ENCODE measurements at places on chromosomes 3 and 15. TPM values are rescaled to one million over a fixed set of nuclear protein-coding genes. Genes with fewer than 3 reads are reported as not detected.
A peak's percentile ranks its signal among the peaks of the same experiment; 100 is the strongest.

RPL4 gene
- total RNA-seq = 3,031 TPM

- peaks cover 23% of the 10 kb centered on the region for H3K27me3 ChIP-seq
- no peaks in the 10 kb centered on the region for H3K36me3 ChIP-seq
- no peak overlapping the region for H3K27ac ChIP-seq
- H3K4me1 ChIP-seq = peaks cover 8% of the 10 kb centered on the region
- DNase-seq = no peak
Measured at GRCh38 chr15:100757661-100758060, 122.0 kb upstream of the ALDH1A3 start.

DNA sequence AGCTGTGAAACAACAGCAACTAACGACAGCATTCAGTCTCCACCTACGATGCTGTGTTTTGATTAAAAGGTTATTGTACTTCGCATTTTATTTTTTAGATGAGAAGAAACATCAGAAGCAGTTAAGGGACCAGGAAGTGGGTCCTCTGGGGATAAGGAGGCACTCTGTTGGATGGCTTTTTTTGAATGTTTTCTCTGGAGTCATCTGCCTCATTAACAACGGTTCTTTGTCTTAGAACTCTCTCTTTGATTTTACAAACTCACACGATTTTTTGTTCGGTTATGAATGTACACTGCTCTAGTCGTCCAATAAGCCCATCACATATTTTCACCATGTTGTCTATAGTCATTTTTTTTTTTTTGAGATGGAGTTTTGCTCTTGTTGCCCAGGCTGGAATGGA lies 36.0 kb upstream of the ARPIN start:
- no peak overlapping the region for H3K27ac ChIP-seq
- H3K36me3 ChIP-seq = no peaks in the 10 kb centered on the region
- H3K27me3 ChIP-seq = no peaks in the 10 kb centered on the region
- no peak for DNase-seq

DNA sequence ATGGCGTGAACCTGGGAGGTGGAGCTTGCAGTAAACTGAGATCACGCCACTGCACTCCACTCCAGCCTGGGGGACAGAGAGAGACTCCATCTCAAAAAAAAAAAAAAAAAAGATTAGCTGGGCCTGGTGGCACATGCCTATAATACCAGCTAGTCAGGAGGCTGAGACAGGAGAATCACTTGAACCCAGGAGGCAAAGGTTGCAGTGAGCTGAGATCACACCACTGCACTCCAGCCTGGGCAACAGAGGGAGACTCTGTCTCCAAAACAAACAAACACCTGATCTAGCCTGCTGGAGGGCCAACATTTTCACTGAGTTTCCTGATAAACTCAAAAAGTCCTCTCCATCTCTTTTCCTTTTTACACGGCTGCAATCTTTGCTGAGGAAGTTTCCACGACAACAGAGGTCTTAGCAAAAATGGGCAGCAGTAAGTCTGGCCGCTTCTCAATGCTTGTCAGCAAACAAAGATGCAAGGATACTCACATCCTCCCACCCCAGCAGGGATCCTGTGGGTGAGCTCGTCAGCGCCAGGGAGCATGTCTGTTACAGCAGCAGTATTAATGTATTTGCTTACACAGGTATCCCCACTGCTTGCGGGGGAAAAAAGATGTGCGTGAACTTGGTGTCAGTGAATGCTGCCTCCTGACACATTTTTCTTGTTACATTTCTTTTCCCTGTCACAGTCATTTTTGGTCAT lies 21.0 kb upstream of the CCDC174 start:
- peaks cover 4% of the 10 kb centered on the region for H3K4me1 ChIP-seq
- no peak overlapping the region for H3K27ac ChIP-seq
- H3K4me3 ChIP-seq = no peak overlapping the region
- no peaks in the 10 kb centered on the region for H3K36me3 ChIP-seq

DNA sequence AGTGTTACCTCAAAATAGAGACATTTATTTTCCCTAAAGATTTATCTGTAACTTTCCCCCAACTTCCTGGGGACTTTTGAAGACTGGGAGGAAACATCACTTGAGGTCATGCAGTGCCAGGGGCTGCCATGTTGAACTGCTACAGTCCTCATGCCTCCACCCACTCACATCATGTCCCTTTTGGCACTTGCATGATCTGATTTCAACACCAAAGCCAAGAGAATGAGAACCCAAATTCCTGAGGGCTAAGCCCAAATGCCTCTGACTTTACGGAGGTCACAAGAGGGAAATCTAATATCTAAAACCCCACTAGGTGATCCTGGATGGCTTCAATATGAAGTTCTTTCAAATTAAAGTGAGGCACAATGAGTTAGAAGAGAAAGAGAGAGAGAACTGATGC lies 213.1 kb downstream of the NTRK3 start:
- H3K36me3 ChIP-seq = no peaks in the 10 kb centered on the region
- no peak overlapping the region for H3K27ac ChIP-seq
- peaks cover 1% of the 10 kb centered on the region for H3K27me3 ChIP-seq
- H3K4me1 ChIP-seq = no peaks in the 10 kb centered on the region
- H3K4me3 ChIP-seq = no peak overlapping the region

- peak overlapping the region; percentile 67 for H3K4me3 ChIP-seq
- peaks cover 19% of the 10 kb centered on the region for H3K36me3 ChIP-seq
- DNase-seq = peak; percentile 84
- peaks cover 57% of the 10 kb centered on the region for H3K4me1 ChIP-seq
- peak overlapping the region; percentile 88 for H3K27ac ChIP-seq
Measured at GRCh38 chr15:40847223-40847961, 3.5 kb downstream of the SPINT1 start.

SLC24A5 gene
- not detected for total RNA-seq

DNA sequence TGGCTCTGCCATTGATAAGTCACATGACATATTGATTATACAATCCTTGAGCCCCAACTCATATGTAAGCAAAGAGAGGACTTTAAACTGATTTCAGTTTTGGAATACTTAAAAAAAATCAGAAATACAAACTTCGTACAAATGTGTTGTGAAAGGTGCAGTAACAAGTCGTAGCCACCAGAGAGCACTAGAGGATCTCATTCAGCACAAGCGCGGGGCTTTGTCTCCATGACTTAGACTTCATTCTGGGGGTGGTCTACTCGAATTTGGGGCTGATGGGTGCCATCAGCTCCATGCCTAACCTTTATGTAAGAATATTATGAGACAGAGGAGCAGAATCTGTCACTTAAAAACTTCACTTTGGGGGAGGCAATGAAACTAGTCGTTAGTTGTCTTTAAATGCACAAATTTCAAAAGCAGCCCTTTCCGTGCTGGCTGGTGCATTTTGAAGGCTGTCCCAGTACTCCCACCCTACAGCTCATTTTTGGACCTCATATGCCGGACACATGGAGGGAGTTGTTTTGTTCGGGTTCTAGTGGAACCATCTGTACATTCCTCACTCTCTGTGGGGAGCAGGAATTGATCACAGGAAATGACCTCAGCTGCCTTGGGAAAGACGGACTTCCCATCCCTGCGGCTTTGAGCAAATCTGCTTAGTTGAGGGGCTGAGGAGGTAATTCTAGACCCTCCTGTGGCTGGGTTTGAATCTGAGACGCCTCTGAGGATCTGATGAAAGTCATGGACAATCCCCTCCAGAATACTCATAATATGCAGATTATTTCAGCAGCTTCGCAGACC lies 27.5 kb upstream of the MASP1 start:
- no peaks in the 10 kb centered on the region for H3K4me1 ChIP-seq
- no peak overlapping the region for H3K27ac ChIP-seq
- H3K27me3 ChIP-seq = no peaks in the 10 kb centered on the region
- peak overlapping the region; percentile 16 for H3K4me3 ChIP-seq
- peak; percentile 39 for DNase-seq

DNA sequence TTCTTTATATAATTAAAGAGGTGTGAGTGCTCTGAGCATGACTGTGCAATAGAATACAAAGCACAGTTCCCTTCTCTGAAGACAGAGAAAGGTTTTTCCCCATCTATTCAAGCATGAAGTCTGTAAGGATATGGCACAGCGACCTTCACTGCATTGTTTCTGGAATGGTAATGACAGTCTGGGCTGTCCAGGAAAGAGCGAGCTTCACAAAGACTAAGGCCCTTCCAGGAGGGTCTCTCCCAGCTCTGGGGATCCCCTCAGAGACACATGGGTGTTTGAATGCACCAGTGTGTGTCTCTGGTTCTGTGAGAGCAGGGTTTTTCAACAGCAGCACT lies 179.9 kb upstream of the NR2E3 start:
- no peak overlapping the region for H3K27ac ChIP-seq
- H3K27me3 ChIP-seq = no peaks in the 10 kb centered on the region
- no peak for DNase-seq

RAD51 gene
- 3.5 TPM for total RNA-seq

DNA sequence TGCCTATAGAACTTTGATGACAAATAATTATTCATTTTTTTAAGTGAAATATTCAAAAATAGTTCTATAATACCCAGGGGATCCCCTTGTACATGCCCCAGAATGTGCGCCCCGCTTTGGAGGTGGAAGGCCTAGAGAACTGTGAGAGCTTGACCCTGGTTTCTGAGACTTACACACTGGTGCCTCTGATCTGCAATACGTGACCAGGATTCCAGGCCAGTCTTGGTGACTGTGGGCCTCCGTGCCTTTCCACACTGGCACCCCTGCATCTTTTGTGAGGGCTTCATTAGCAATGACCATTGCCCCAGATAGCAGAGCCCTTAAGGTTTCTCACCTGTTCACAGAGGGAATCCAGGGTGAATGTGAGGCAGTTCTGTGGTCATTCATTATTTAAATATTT lies 44.0 kb downstream of the CLSTN2 start:
- H3K4me3 ChIP-seq = no peak overlapping the region
- H3K36me3 ChIP-seq = no peaks in the 10 kb centered on the region
- no peaks in the 10 kb centered on the region for H3K4me1 ChIP-seq
- H3K27me3 ChIP-seq = no peaks in the 10 kb centered on the region
- DNase-seq = no peak
